Right renal cortex interstitium (tissue), 3 donors: ENCODE measurements at places on chromosomes 4 and X.

DNA sequence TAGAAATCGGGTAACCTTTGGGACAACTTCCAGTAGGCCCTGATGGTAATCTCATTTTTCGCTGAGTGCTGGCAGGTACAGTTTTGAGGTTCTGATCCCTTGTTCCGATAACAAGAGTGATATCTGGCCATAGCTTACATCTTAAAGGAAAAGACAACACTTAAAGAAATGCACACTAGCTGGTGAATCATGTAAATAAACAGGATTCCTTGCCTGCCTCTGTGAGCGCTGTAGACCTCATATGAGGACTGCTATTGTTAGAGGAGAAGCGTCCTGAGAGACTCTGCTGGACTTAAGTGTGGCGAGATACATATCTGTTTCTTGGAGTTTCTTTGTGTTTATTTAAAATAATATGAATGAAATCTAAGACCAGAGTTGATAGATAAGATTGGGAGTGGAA lies 149.3 kb upstream of the SLC4A4 start:
- no peak for DNase-seq

- DNase-seq: no peak
Measured at GRCh38 chr4:139639654-139640053, 26.0 kb upstream of the MGST2 start.

- no peak for DNase-seq
Measured at GRCh38 chr4:147286846-147287587, 193.9 kb upstream of the EDNRA start.

DNA sequence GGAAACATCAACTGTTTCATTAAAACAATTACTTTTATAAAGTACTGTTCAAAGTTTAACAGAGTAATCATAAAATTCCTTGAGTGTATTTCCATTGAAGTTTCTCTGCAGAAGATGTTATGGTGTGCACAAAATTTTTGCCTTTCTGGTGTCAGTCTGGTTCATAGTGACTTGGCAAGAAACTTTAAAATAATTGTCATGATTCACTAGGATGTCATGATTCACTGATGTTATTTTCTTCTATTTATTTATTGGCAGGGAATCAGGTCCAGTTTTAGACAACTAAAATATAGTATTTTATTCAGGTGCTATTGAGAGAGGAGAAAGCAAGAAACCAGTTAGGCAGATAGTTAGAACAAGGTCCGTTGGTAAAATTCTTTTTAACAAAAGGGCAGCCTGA lies 3.8 kb downstream of the UGT2A1 start:
- no peak for DNase-seq

GRCh38 chr4:113971706-113972360 lies 7.6 kb downstream of the ARSJ start:
- DNase-seq: no peak

- DNase-seq: no peak
Measured at GRCh38 chrX:88397551-88397950, 349.5 kb upstream of the CPXCR1 start.

GRCh38 chr4:36489798-36490197 lies 208.4 kb downstream of the DTHD1 start:
- DNase-seq: no peak
